HS-5 (cell line): ENCODE measurements at places on chromosomes 5 and 9.

GRCh38 chr5:21862986-21863385 lies 990.2 kb downstream of the CDH12 start:
- DNase-seq = no peak

DNA sequence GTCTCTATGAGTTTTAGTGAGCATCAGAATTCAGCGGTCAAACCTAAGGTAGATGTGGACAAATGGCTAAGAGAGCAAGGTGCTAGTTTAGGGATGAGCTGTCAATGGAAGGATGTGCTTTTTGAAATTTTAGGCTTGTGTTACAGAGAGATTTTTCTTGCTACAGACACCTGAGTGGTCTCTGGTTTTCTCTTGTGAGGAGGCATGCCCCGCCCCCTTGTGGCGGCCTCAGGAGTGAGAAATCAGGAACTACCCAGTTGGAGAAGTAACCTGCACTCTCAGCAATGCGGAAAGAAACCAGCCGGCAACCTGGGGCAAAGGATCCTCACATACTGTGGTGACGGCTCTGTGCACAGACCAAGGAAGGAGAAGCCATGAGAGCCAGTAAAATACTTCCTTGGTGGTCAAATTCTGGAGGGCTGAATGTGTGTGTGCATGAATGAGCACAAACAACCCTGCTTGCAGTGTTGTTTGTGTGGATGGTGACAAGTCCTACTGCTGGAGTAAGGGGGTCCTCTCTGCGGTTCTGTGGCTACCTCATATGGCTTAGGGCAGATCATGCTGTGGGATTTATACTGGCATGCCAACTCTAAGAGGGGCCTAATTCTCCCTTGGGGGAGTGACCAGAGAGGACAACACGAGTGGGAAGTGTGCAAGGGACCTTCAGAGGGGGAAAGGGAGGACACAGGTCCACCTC lies 16.7 kb upstream of the HSD17B4 start:
- DNase-seq = no peak

- no peak for DNase-seq
Measured at GRCh38 chr9:99103901-99104458, 933 bp upstream of the TGFBR1 start.

GRCh38 chr5:160272889-160273288 lies 39.5 kb downstream of the CCNJL start:
- DNase-seq = no peak

- no peak for DNase-seq
Measured at GRCh38 chr9:130478736-130479575, 34.2 kb downstream of the ASS1 start.

- DNase-seq = no peak
Measured at GRCh38 chr5:40397091-40397490, 282.6 kb upstream of the PTGER4 start.
